ENCODE measurements at places on chromosomes 3 and 15. TPM values are rescaled to one million over a fixed set of nuclear protein-coding genes. Genes with fewer than 3 reads are reported as not detected.

ARL13B gene
- 3.9 TPM for total RNA-seq

MESP1 gene
- total RNA-seq, result 8.1 TPM

DNA sequence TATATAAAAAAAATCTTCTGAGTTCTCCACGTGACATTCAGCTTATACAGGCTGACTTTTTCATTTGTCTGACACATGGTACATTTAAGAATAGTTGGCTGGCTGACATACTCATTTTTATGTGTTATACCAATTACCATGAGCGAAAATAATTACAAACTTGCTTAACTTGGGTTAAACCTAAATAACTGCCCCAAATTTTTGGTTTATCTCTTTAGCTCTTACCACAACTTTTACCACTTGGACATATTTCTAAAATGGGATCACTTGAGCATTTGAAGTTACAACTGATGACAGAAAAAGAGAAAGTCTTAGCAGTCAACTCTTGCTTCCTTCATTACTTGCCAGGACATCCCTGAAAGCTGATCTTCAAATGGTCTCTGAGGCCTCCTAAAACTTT lies 618.1 kb downstream of the RBMS3 start:
- no peak for DNase-seq
- no peak overlapping the region for H3K27ac ChIP-seq
- no peaks in the 10 kb centered on the region for H3K27me3 ChIP-seq
- no peak overlapping the region for H3K4me3 ChIP-seq

- H3K27me3 ChIP-seq, result no peaks in the 10 kb centered on the region
- DNase-seq, result no peak
- peak overlapping the region; percentile 78 for H3K27ac ChIP-seq
- peaks cover 20% of the 10 kb centered on the region for H3K4me1 ChIP-seq
- H3K4me3 ChIP-seq, result no peak overlapping the region
These were observed 15.9 kb upstream of the SMAD3 start for GRCh38 chr15:67049351-67050044.

- no peaks in the 10 kb centered on the region for H3K27me3 ChIP-seq
- H3K4me1 ChIP-seq, result no peaks in the 10 kb centered on the region
- H3K27ac ChIP-seq, result no peak overlapping the region
- DNase-seq, result no peak
These were observed 37.9 kb downstream of the IQCB1 start for GRCh38 chr3:121796970-121797369.
